ENCODE measurements at places on chromosomes 16 and 17. TPM values are rescaled to one million over a fixed set of nuclear protein-coding genes. Genes with fewer than 3 reads are reported as not detected.

RCVRN gene
- total RNA-seq: not detected

CX3CL1 gene
- total RNA-seq: not detected

GPRC5B gene
- 0.22 TPM for total RNA-seq

GRCh38 chr17:68595496-68595895 is 5.7 kb downstream of the FAM20A start:
- no peak for DNase-seq

PYDC1 gene
- not detected for total RNA-seq

KREMEN2 gene
- not detected for total RNA-seq

KRTAP2-2 gene
- not detected for total RNA-seq

DNA sequence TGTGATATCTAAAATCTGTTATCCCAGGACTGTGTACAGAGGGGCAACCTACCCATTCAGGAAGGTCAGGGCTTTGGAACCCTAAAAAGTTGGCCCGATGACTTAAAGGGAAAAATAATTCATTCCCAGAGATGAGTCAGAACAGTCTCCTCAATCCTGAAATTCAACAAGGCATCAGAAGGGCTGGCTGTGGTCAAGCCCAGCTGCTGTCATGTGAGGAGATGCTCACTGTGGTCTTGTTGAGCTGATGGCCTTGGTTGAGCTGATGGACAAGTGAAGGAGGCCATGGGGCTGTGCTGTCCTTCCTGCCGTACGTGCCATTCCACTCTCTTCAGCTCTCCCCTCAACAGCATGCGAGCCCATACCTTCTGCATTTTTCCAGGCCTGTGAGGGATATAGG is 20.9 kb upstream of the DRG2 start:
- DNase-seq: no peak

DNA sequence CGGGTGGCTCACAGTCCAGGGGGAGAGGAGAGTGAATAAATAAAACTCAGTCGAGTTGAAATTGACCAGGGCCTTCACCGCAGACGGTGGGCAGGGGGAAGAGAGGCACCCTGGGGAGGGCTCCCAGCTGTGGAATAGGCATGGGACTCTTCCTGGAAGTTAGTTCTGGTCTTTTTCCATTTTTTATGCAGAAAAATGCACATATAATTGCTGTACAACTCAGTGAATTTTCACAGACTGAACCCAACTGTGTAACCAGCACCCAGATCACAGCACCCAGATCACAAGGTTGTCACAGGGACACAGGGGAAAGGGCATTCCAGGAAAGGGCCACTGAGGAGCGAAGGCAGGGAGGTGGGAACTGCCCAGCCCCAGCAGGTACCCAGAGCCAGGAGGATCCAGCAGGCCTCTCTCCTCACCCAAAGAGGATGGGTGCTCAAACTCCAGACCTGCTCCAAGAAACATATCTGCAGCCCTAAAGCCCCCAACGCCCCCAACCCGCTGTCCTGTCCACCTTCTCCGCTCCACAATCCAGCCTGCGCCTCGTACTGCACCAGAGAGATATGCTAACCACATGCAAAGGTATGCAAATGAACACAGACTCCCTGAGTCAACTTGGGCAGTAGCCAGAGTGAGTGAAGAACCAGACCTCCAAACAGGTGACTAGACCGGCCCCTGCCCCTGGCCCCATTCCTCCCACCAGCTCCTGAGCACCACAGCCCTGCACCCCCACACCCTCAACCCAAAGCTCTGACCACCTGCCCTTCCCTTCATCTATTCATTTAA is 29.1 kb upstream of the EIF1 start:
- DNase-seq: no peak

C16orf54 gene
- total RNA-seq: 12.1 TPM

GRCh38 chr16:81469710-81470535 is 25.3 kb downstream of the CMIP start:
- peak; percentile 51 for DNase-seq

DNA sequence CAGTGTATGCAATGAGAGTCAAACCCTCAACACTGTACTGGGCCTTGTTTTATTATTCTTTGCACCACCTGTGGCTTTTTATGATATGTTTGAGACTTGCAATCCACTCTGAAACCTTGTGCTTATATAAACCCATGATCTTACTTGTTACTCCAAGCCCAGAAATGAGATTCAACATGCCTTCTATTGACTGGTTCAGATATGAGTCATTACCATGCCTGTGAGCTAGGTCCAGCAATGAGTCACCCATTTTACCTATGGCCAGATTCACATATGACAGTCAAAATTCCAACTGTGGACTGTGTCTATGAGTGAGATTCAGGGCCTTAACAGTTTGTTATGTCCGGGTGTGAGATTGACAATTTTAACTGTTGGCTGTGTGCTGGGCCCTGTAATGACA is 1846.1 kb downstream of the TP53TG3F start:
- DNase-seq: no peak

GRCh38 chr17:21010705-21011596 is 31.9 kb downstream of the USP22 start:
- DNase-seq: no peak

GRCh38 chr17:64117981-64118979 is 11.7 kb downstream of the ERN1 start:
- DNase-seq: no peak

GRCh38 chr17:57035971-57036481 is 49.0 kb upstream of the AKAP1 start:
- DNase-seq: no peak

TMEM114 gene
- total RNA-seq: not detected

DNA sequence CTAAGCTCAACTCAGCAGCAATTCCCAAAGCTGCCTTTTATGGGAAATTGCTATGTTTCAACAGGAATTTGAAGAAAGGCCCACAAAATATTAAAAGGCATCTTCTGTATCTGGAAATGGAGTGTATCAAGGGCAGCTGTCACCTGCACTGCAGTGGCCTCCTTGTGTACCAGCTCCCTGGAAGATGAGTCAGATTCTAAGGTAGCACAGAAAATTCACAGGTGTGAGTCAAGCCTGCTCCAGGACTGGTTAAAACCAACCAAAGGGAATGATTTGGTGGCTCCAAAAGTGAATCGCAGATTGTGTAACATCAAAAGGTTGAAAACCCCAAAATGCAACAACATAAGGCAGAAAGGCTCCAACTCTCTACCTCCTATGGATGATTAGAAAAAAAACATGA is 296.4 kb downstream of the GRIN2A start:
- DNase-seq: no peak

- DNase-seq: no peak
Observed at GRCh38 chr16:72401084-72401361, 229.1 kb upstream of the PMFBP1 start.

CDIPT gene
- total RNA-seq: 31.0 TPM

GRCh38 chr16:77677129-77677528 is 45.2 kb upstream of the NUDT7 start:
- no peak for DNase-seq

- no peak for DNase-seq
Observed at GRCh38 chr17:76689859-76690258, 20.9 kb downstream of the MXRA7 start.

DNA sequence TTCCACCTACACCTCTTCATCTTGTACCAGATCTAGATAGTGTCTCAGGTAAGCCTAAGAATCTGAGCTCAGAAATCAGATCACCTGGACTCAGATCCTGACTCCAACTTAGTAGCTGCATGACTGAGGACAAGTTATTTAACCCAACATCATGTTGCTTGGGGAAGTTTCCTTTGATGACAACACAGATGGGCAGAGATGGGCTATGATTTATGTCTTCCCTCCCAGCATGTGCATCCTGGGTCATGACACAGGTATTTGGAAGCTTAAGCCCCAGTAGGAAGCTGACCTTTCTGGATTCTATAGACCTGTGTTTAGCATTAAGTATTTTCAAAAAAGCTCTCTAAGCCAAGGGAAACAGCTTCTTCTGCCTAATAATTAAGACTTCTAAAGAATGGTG is 12.4 kb upstream of the HEATR6 start:
- no peak for DNase-seq

DNA sequence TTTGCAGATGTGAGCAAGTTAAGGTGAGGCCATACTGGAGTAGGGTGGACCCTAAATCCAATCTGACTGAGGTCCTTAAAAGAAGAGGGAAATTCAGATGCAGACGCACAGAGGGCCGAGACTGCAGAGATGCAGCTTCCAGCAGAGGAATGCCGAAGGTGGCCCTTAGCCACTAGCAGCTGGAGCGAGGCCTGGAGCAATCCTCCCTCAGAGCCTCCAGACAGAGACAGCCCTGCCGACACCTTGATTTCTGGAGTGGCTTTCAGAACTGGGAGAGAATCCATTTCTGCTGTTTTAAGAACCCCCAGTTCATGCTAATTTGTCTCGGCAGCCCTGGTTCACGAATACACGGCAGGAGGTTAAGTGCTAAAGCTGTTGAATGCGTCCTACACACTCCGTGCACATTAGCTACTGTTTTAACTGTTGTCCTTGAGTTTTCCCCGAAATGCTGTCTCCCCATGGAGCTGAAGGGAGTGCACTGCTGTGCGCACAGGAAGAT is 135.5 kb downstream of the IRF8 start:
- DNase-seq: no peak

FADS6 gene
- not detected for total RNA-seq

ZG16 gene
- not detected for total RNA-seq

GRCh38 chr16:70782237-70782636 is 18.7 kb downstream of the VAC14 start:
- DNase-seq: no peak

GRCh38 chr16:77729951-77730350 is 7.6 kb downstream of the NUDT7 start:
- no peak for DNase-seq

DNA sequence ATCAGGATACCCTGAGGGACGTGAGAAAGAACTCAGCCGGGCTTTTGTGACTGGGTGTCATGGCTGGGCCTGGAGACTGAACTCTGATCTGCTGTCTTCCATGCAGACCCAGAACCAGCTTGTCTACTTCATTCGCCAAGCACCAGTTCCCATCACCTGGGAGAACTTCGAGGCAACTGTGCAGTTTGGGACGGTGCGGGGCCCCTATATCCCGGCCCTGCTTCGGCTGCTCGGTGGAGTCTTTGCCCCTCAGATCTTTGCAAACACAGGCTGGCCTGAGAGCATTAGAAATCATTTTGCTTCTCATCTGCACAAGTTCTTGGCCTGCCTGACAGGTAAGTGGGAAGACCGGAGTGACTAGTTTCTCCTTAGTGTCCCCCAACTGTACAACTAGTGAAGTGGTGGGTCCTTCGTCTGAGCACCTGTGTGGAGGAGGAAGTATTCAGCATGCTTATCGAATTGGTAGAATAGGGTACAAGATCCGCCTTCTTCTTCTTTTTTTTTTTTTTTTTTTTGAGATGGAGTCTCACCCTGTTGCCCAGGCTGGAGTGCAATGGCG is 15.5 kb downstream of the DNAH2 start:
- no peak for DNase-seq

GRCh38 chr17:79925242-79925957 is 86.2 kb upstream of the CBX4 start:
- no peak for DNase-seq

NDE1 gene
- total RNA-seq: 150 TPM

- no peak for DNase-seq
Observed at GRCh38 chr16:69831212-69832123, 69.3 kb downstream of the WWP2 start.

CMTM2 gene
- total RNA-seq: not detected

DNA sequence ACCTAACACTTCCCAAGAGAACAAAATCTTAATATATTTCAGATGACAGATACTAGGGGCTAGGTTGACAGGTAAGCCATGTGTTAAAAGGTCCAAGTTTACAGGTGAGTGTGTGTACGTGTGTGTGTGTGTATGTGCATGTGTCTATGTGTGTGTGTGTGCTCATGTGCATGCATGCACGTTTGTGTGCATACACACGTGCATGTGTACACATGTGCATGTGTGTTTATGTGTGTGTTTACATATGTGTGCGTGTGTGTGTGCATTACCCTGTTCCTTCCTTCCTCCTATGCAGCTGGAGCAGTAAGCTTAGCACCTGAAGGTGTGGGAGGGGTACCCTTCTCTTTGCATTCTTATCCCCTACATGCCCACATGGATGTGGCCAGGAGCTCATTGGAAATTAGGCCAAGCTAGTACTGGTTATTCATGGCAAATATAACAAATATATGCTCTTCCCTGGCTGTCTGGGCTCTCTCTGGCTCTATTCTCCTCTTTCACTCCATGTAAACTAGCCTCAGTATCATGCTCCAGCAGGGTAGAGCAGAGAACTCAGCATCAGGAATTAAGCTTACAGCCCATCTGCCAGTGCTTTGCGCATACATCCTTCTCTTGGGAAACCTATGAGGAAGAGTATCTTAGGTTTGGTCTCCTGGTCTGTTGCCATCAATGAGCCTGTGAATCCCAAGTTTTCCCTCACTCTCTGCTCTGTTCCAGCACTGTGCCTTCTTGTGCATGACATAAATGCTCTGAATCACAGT is 258.0 kb upstream of the MYOCD start:
- DNase-seq: no peak

PRM3 gene
- total RNA-seq: not detected

DNA sequence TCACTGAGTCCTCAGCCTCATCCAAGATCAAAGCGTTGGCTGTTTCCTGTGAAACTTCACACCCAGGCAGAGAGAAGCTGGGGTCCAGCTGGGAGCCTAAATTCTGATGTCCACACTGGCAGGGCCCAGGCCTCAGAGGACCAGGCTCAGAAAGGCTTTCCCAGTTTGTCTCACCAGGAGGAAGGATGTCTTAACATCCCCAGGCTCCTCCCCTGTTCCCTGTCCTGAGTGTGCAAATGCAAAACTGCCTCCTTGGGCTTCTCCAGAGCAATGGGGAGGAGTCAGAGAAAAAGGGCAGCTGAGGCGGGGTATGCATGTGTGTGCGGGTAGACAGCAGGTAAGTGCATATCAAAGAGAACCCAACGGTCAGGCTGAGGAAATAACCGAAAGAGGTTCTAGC is 45.7 kb downstream of the CUEDC1 start:
- DNase-seq: no peak

GRCh38 chr17:51015145-51015558 is 105.5 kb downstream of the SPAG9 start:
- no peak for DNase-seq

- DNase-seq: no peak
Observed at GRCh38 chr17:48174833-48175523, 67.4 kb downstream of the SNX11 start.

GRCh38 chr16:87463722-87464690 is 28.8 kb downstream of the ZCCHC14 start:
- peak; percentile 83 for DNase-seq

DNA sequence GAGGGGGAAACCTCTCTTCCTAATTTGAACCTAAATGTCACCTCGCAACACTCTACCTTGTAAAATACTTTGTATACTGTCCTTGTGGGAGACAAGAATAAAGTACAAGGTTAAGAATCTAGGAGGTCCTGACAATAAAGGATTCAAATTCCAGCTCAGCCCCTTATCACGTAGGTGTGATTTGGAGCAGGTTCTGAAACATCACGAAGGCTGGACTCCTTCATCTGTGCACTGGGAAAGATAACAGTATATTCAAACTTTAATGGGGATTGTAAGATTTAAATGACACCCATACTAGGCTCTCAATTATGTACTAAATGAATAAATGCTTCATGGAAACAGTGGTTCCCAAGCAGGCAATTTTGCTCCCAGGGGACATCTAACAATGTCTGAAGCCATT is 2.1 kb downstream of the TXNDC11 start:
- no peak for DNase-seq

GRCh38 chr17:73924909-73925186 is 278.6 kb upstream of the RPL38 start:
- no peak for DNase-seq

- no peak for DNase-seq
Observed at GRCh38 chr17:83171661-83172060, 92.3 kb downstream of the METRNL start.

- peak; percentile 93 for DNase-seq
Observed at GRCh38 chr16:67028696-67029253, at the start of gene CBFB. Gene CBFB, plus strand, starts transcription at chr16:67029149. Its CDS starts 259 bp downstream, at chr16:67029408.

GRCh38 chr17:27329146-27329805 is 35.4 kb downstream of the WSB1 start:
- DNase-seq: no peak
